ENCODE measurements at places on chromosomes 5 and 9.

DNA sequence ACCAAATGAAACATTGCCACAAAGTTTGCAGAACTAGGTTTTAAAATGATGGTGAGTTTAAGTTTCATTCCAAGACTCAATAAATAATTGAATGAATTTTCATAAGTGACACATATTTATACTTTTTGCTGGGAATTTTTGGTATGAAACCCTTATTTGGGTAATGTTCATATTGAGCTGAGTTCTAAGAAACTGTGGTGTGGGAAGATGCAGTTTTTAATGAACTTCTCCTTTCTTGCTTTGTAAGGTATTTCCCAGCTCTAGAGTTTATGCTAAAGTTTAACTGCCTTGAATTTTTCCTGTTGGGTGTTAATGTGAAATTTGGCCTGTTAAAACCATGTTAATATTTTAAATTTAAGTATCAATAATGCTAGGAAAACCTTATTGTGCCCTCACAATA lies 15.1 kb downstream of the RABGAP1 start:
- DNase-seq: no peak

DNA sequence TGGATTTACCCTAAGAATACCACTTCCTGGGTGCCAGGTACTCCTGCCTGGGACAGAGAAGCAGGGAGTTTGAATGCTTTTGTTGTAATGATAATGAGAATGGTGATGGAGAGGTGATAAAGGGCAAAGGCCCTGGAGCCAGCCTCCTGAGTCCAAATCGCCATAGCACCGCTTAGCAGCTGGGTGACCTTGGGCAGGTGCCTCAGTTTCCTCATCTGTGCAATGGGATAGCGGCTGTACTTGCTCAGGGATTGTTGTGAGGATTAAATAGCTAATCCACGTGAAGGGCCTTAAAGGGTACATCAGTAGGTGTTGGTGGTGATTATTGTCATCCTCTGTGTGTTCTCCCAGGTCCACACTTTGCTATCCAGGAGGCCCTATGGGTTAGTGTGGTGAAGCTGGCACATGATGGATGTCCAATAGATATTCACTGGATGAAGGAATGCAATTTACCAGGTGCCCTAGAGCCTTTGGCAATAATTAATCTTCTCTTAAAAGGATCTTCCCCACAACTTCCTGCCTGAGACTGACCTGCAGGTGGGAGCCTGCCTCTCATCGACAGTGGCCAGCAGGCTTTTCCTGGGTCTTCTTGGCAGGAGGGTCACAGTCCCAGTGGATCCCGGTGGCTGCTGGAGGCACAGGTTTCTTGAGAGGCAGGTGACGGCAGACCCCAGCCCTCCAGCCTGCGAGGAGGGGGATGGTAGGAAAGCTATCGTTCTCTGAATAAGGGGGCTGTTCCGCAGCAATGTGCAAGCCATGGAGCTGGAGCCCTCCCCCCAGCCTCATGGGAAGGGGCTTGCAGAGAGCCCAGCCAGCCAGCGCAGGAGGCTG lies 160.2 kb downstream of the MACROH2A1 start:
- DNase-seq: no peak

DNA sequence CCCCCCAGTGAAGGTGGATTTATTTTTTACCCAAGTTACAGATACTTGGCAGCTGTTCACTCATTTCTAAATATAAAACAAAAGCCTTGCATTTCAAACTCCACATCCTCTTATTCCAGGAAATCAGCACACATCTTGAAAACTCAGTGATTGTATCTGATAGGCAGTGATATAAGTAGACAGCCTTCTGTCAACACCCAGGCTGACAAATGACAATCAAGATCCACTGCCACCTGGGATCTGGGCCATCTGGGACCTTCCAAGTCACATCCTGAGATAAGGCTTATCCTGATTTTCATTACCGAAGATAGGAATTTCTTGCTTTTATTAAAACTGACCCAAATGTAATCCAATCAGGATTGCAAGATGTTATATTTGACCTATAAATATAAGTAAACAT lies 201.3 kb upstream of the PUM3 start:
- no peak for DNase-seq

DNA sequence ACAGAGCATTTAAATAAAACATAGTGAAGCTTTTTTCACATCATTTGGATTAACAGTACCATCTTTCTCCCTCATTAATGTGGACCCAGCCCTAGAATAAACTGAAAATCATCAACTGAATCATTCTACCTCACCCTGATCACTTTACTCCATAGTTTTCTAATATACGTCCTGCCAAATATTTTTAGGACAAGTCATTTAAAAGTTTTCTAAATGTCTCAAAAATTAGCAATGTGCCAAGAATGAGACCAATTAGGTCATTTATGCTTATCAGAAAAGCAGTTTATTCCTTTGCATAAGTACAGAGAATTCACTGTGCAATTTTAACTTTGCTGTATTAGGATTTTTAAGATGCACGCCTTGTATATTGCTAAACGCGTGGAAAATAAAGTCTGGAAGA lies 284.4 kb downstream of the PIK3R1 start:
- no peak for DNase-seq

DNA sequence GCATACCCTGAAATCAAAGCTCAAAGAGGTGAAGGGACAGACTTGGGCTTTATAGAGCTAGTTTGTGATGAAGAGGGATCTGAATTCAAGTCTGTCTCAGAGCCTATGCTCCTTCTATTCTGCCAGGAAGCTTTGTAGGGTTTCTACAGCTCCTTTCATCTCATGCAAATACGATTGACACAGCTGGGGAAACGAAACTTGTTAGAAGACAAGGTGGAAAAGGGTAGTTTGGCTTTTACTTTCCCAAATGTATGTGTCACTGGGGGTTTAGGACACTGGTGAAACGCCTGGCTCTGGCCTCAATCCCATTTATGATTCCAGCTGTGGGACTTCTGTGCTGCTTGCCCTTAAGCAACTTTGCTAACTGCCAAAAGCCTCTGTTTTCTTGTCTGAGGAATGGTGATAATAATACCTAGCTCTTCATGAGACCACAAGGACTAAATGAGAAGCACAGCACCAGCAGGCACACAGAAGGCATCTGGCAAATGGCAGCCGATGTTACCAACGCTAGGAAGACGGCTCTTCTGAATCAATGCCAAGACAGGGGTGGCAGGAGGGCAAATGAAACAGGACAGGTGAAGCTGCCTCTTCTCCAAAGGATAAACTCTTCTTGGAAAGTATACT lies 70.3 kb upstream of the EQTN start:
- DNase-seq: no peak

GRCh38 chr5:179827680-179828079 lies 7.0 kb downstream of the SQSTM1 start:
- no peak for DNase-seq

DNA sequence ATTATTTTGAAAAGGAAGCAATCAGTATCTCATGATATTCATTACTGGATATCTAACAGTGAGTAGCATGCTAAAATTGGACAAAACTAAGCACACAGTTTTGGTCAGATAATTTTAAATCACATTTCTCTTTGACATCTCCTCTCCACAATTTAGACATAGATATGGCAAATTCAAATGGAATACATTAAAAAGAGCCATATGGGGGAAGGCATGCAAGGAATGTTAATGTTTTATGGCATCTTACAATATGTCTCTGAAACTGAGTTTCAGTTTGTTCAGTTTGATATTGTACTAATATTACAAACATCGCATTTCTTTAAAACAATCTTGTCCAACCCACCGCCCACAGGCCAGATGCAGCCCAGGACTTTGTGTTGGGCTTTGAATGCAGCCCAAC lies 151.0 kb downstream of the HTR1A start:
- DNase-seq: no peak

GRCh38 chr5:89047571-89047970 lies 164.6 kb upstream of the MEF2C start:
- no peak for DNase-seq

DNA sequence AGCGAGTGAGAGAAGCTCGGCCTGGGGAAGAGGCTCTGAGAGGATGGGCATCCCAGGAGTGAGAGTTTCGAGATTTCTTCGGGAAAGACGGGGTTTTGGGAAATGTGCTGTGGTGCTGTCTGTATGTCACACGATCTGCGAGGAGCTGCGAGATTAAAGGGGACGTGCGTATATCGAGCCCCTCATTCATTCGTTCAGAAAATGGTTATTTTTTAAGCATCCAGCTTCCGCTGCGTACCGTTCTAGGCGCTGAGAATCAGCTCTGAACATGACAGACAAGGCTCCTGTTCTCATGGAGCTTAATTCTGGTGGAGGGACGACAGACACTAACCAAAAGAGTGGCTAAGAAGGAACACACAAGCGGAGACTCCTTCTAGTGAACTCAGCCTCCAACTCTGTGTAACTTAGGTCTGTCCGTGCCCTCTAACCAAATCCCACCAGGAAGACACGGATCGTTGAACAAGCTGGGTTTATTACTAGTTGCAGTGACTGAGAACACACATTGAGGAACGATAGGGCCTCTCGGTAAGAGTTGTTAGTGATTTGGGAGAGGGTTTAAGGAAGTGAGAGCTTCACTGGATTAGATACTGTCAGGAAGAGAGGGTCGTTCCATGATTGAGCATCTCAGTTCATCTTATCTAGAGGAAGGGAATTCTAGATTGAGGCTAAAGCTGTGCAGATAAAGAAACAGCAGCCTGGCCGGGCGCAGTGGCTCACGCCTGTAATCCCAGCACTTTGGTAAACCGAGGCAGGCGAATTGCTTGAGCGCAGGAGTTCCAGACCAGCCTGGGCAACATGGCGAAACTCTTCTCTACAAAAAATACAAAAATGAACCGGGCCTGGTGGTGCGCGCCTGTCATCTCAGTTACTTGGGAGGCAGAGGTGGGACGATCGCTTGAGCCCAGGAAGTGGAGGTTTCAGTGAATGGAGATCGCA lies 1.0 kb upstream of the FBXW11 start:
- no peak for DNase-seq

GRCh38 chr9:83794051-83794450 lies 23.5 kb downstream of the GKAP1 start:
- no peak for DNase-seq

- DNase-seq: no peak
Measured at GRCh38 chr5:61386045-61386800, 54.2 kb downstream of the ZSWIM6 start.

- DNase-seq: peak; percentile 52
Measured at GRCh38 chr9:135602789-135603481, 36.4 kb downstream of the GLT6D1 start.

GRCh38 chr5:85938201-85938600 lies 679.5 kb upstream of the COX7C start:
- no peak for DNase-seq

DNA sequence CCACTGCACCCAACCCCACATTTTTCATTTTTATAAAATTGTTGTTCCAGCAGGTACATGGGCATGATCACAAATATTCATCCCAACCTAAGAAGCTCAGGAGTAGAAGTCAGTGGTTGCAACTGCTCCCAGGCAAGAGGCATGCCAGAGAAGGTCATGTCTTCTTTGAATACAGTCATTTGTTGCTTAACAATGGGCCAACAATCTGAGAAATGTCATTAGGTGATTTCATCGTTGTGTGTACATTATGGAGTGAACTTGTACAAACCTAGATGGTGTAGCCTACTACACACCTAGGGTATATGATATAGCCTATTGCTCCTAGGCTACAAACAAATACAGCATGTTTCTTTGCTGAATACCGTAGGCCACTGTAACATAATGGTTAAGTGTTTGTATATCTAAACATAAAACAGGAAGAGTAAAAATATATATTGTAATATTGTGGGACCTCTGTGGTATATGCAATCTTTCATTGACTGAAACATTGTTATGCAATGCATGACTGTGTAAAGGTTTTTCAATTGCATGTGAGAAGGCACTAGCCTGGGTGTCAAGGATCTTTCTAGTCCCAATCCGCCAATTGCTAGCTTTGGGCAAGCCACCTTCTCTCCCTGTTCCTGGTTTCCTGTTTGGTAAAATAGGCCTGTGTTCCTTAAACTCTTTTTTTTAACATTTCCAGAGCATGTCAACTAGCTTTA lies 27.6 kb downstream of the ATP10B start:
- no peak for DNase-seq

DNA sequence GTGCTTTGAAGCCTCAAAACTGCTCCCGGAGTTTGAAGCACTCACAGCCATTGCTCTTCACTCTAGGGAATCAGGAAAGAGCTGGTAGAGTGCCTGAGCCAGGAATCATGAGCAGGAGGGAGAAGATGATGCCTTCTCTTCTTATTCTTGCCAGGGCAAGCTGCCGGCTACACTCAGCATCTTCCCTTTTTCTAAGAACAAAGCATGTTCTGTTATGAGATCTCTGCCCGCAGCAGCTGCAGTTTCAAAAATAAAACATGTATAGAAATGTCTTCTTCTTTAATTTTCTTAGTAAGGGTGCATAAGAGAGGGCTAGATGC lies 57.9 kb upstream of the RICTOR start:
- DNase-seq: no peak

GRCh38 chr5:142125378-142125777 lies 16.8 kb downstream of the NDFIP1 start:
- DNase-seq: no peak

- DNase-seq: no peak
Measured at GRCh38 chr5:119079318-119079921, 8.5 kb downstream of the DMXL1 start.

- no peak for DNase-seq
Measured at GRCh38 chr9:137879052-137879451, 1.5 kb downstream of the CACNA1B start.

- DNase-seq: no peak
Measured at GRCh38 chr5:165272436-165272835, 1767.0 kb downstream of the MAT2B start.

DNA sequence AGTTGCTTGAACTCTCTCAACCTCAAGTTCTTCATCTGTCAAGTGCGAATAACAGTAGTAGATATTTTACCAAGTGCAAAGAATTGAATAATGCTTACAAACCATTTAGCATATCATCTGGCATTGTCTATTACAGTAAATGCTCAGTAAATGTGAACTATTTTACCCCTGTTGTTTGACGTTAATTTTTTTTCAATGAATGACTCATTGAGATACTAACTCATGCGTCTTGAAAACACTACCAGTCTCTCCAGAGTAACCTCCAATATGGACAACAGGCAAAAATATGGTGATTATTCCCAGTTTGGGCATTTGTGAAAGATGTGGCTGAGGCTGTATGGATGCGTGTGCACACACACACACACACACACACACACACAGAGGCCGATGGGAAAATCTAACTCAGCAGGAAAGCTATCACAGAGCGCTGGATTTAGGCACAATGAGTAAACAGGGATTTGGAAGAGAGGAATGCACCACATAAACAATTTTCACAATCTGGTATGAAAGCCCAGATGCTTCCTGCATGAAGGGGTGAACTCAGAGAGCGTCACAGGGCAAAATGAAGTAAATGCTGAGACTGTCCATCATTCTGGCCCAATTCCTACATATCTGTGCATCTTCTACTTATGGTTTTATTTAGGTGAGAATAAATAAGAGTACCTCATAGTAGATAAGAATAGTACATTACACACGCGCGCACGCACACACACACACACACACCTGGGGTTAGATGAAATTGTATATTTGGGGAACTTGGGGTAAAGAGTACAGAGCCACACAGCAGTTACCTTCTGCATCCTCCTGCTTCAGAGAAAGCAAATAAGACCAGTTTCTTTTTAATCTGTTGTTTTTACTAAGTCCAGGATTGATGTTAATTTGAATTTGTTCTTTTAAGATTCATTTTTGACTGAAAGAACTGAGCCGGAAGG lies 128.7 kb downstream of the PALM2AKAP2 start:
- DNase-seq: no peak

- DNase-seq: no peak
Measured at GRCh38 chr9:113645978-113646253, 182.4 kb downstream of the RGS3 start.

GRCh38 chr9:131545786-131546335 lies 538 bp downstream of the PRRT1B start:
- no peak for DNase-seq
